Non-pigmented ciliary epithelial cell (primary cell): ENCODE measurements at places on chromosomes 6 and 20.

DNA sequence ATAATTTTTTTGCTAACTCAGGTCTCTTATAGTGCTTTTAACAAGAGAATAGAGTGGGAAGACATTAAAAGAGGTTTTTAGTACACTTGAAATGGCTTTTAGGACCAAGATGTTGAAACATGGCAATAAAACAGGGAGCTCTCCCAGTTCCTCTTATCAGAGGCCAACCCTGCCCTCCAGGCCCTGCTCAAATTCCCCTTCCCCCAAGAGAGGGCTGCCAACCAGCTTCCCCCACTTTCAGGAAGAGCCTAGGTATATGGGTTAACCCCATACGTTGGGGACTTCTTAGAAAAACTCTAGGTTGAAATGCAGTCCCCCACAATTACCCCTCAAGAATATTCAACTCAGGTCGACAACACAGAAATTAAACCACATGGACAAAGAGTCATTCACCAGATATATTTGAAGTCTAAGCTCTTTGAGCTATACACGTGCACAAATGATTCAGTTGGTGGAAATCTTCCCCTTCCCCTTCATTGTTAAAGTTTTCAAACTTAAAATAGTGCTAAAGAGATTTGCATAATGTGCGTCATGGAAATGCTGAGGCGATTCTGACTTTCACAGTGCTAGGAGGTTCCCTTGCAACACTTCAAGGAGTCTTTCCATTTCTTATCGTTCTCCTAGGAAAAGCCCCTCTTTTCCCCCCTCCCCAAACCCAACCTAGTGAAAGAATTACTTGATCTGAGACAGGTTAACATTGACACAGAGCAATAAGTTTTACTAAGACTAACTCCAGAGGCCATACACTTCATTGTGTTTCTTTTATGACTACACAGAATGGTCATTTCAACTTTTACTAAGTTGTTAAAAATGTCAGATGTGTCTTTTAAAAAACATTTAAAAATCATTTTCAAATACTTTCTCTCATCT is 49.8 kb upstream of the ENPP5 start:
- DNase-seq, result no peak

- DNase-seq, result no peak
These were observed 973 bp downstream of the TRIM38 start for GRCh38 chr6:25963426-25964123.

DNA sequence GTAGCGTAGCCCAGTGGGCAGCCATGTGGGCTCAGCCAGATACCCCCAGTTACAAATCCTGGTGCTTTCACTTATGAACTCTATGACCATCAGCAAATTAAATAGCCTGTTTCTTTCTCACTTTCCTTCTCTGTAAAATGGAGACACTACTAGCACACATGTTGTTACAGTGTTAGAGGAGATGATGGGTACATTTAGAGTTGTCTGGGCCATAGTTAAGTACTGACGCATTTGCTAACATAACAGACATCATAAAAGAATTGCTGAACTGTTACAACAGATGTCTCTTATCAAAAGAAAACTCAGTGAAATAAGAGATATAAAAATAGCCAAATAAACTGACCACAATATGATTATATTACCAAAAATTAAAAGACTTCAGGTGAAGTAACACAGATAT is 69.9 kb upstream of the DOK5 start:
- DNase-seq, result no peak

DNA sequence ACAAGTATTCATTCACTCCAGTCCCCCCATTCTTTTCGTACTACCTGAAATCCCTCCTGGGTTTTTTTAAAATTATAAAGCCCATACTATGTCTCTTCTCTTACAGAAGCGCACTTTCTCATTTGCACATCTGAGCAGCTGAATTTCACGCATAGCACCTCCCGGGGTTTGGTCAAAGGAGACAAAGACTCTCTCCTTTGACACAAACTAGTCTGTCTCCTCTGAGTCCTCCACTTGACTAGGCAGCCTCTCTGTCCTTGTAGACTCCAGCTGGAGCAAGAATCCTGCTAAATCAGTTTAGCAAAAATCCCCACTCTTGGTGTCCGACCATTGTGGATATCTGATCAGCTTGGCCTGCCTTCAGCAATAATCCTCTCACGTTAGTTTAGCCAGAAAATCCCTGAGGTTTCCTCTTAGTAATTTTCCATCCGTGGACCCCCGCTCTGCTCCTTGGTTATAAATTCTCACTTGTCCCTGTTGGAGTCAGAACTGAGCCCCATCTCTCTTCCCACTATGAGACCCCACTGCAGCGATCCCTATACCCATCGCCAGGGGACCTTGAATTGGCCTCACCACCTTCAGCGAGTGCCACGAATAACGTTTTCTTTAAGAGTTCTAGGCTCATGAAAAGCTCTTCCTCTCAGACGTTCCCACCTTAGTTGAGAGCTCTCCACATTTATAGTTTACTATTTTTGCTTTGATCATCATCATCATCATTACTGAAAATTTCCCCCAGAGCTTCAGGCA is 29.0 kb downstream of the PDYN start:
- no peak for DNase-seq

GRCh38 chr6:116994447-116994846 is 117.4 kb downstream of the RFX6 start:
- DNase-seq, result no peak

DNA sequence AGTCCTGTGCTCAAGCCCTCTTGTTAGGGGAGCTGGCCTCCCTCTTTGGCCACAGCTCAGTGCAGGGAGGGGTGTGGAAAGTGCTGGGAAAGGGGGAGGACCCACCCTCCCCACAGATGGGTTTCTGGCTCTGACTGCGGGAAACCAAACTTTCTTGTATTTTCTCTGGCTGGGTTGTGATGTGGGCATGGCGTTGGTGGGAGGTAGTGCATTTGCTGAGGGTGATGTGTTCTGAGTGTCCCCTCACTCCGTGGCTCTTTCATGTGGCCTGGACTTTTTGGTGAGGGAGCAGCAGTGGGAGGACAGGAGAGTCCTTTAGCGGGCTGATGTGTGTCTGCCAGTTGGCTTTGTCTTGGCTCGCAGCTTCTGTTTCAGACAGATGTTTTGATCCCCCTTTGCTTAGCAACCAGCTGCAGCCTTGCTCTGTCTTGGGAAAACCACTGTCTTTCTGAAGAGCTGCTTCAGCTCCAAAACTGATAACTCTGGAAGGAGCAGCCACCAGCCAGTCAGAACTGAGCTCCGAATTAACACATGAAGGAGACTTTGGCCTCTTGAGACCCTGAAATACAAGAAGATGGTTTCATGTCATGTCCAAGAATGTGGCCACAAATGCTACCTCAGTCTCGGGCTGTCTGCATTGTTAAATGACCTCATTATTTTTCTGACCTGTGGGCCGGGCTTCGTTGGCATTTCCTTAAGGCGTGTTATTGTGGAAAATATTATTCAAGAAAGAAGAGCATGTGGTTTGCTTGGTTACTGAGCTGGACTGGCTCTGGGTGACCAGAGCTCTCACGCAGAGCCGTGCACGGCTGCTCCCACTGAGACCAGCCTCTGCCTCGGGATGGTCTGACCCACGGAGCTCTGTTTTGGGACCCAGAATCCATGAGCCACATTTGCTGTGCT is 21.5 kb downstream of the SYNJ2 start:
- DNase-seq, result peak; percentile 60
